Stimulated activated CD4-positive, alpha-beta T cell treated with anti-CD3 and anti-CD28 coated beads, Interleukin-4, amount 100 ng/mL, for 24 hours (primary cell): ENCODE measurements at places on chromosomes 4 and X.

- DNase-seq, result no peak
Measured at GRCh38 chr4:181312066-181312465, 931.1 kb upstream of the TENM3 start.

DNA sequence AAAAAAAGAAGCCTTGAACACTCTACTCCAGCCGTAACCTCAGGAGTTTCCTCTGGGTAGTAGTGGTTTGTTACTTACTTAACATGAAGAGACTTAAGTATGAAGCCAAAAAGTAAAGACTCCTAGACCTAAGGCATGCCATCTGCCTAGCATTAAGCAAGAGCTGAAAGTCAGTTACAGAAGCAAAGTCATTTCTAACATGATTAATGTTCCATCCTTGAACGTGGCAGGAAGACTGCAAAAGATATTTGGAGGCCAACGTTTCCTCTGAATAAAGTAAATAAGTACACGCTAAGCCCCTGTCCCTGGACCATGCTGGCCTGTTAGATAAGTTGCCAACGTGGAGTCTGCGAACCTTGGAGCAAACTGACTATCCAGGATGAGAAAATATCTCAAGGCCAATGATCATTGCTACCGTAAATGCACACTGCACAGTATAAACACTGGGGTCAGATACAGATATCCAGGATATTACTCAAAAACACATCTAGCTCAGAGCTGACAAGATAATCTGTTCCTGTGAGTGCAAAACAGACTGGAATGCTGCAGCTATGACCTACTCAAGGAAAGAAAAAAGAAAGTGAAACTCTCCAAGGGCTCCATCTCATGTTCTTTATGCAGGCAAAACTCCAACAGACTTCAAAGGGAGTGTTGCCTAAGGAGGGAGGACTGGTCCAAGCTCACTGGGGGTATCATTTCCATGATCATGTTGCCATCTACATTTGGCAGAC, 255.8 kb downstream of the COL25A1 start:
- no peak for DNase-seq

DNA sequence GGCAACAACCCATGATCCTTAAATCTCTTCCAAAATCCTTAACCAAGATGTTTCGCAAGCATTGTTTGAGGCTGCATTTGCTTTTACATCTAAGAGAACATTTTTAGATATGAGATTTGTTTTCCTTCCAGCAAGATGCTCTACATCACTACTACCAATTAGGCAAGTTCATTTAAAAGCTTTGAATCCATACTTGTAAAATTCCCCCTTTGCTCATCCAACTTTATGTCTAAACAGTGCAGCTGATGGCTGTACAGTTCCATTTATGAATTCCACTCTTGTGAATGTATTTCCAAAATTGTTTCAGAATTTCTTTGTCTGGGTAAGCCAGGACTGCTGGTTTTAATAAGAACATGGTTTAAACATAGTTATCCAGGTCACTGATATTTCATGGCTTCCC, 31.5 kb downstream of the RAI2 start:
- no peak for DNase-seq

DNA sequence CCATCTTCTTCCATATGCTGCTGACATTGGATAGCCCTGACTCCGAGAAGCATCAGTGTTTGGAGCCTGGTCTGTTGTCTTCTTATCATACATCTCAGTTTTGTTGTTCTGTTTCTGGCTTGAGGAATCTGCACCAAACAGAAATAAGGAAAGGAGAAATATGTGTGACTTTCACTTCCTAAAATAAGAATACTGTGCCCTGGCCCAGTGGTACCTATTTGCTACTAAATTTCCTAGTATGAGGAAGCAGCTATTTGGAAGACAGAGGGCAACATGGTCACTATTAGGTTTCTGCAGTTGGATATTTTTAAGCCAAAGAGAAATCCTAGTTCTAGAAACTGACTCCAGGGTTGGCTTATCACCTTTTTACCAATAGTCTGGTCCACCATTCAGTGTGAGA, 16.8 kb downstream of the CT47C1 start:
- DNase-seq, result no peak

DNA sequence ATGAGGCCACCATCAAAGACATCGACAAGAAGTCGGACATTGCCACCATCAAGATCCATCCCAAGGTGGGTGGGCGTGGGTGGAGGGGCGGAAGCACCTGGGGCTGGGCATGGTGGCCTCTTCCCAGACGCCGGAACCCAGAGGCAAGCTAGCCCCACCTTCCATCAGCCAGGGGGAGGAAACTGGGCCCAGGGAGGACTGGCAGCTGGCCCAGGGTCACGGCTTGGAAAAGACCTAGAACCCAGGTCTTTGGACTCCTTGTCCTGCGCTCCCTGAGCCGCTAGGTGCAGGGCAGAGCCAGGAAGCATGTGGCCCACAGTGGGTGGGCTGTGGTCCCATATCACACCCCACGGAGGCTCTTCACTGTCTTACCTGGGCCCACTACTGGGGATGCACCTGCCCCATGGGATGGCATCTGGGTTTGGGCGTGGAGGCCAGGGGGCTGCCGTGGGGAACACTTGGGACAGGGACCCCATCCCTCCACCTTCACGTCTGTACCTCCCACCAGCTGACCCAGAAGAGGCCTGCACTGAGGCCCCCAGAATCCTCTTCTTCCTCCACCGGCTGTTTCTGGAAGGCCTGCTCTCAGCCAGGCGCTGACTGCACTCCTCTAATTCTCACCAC, 17.3 kb downstream of the HTRA3 start:
- no peak for DNase-seq

GRCh38 chr4:25943312-25943711, 29.3 kb downstream of the SMIM20 start:
- DNase-seq, result no peak

GRCh38 chr4:2846172-2846571, 2.5 kb downstream of the ADD1 start:
- no peak for DNase-seq

GRCh38 chr4:108303488-108304177, 134.9 kb upstream of the LEF1 start:
- DNase-seq, result no peak

GRCh38 chr4:69760455-69760854, at the start of gene SULT1B1:
TSS of gene SULT1B1 (minus strand) at chr4:69760620. CDS start at chr4:69755217, 5,403 bp downstream.
- peak; percentile 26 for DNase-seq

DNA sequence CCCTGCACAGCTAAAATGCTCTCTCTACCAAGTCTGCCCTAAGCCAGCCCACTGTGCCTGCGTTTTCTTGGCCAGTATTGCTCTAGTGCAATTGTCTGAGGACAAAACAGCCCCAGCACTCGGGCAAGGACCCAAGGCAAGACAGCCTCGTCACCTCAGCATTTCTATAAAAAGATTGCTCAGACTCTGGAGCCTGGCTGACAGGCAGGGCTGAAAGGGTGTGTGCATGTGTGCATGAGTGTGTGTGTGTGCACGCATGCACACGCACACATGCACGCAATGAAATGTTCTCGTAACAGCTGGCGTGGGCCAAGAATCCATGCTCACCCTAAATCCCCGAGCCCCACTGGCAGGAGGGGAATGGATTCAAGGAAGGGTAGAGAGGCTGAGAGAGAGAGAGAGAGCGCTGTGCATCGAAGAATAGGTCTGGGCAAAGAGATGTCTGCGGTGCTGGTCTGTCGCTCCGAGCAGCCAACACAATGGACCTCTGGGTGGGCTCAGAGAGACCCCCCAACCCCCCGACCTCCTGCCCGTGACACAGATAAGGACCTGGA, 579.2 kb downstream of the BCOR start:
- DNase-seq, result no peak

DNA sequence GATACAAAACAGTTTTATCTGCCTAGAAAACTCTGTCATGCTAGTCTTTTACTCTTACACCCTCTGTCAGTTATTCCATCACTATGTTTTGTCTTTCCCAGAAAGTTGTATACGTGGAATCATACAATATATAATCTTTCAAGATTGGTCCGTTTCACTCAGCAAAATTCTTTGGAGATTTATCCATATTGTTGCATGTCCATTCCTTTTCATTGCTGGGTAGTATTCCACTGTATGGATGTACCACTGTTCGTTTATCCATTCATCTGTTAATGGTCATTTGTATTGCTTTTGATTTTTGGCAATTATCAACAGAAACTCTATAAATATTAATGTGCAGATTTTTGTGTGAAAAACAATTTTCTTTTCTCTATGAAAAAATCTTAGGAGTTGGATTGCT, 63.1 kb downstream of the GLUD2 start:
- DNase-seq, result no peak

DNA sequence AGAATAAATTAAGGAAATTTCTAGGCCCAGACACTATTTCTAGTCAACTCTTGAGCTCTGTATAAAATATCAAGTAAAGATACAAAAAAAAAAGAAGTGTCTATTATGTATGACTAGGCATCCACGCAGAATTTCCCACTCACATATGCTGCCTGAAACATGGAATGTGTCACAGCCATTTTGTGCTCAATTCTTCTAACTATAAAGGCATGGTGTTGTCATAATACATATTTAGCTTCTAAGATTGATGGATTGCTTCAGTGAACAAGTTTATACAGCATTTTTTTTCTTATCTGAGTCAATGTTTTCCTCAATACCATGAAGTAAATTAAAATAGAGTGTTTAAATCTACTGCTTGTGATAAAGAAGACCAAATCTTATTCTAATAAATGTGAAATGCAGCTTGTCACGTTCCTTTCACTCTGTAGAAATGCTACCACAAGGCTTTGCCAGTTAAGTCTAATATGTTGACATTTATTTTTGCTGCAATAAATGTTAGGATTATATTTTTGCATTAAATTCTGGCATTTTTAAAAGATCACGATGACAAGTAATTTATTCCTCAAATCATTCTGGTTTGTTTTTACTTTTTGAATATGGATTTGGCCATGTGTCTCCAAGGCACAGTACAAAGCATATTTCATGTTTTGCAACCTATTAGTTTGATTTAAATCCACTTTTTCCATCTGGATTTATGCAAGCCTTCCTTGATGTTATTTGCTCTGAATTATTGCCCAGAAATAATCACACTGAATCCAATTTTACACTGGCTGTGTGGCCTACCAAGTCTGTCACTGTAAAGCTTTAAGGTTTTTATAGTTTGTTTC, 1829.0 kb upstream of the PCDH7 start:
- DNase-seq, result no peak

GRCh38 chr4:120826853-120827252, 95.7 kb downstream of the PRDM5 start:
- DNase-seq, result no peak
